NCI-H748 treated with DMSO at 0.1 percent for 48 hours (cell line): ENCODE measurements at places on chromosomes 6 and 20.

DNA sequence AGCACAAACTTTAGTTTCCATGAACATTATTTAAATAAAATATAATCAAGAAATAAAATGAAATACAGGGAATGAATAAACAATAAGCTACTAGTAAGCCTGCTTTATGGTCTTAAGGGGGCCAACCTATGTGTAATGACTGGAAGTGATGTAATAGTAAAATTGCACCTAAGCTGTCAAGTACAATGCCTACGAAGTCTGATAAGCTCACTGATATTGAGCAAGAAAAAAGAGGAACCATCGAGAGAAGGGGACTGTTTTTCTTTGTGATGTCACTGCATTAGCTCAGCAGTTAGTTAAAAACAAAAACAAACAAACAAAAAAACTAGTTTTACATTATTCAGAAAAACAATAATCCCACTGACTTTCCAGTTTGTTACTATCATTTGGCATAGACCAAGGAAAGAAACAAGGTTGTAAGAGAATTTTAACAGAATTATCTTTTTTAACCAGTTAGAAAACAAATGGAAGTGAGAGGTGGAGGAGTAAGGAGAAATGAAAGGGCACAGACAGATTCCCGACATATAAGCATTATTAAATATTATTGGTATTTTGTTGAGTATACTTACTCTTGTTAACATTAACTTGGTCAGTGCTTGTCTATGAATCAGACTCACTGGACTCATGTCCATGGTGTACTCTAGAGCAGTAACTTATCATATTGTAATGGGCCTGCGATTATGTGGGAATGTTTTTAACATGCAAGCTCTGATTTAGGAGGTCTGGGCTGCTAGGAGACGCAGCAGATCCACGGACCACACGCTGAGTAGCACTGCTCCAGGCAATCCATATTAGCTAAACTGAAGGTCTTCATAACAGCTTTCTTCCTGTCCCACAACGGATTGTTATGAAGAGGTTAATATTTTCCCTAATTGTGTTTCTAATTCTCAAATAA lies 99.6 kb upstream of the HMGCLL1 start:
- no peak for DNase-seq

DNA sequence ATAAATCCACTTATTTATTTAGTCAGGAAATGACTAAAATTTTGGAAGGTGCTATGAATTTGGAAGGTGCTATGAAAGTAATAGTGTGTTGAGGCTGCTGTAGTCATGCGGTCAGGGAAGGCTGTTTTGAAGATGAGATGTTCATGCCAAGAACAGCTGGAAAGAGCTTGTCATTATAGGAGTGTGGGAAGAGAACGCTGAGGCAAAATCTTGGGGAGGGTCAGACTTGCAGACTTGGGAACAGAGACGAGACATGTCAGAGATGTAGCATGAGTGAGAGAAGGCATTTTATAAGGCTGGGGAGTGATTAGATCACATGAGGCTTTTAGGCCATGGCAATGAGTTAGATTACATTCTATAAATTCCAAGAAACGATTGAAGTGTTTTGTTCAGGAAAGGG lies 124.0 kb upstream of the B3GAT2 start:
- no peak for DNase-seq

- no peak for DNase-seq
Measured at GRCh38 chr6:135087803-135088202, 33.2 kb upstream of the HBS1L start.

GRCh38 chr6:168345896-168346754 lies 26.5 kb upstream of the DACT2 start:
- no peak for DNase-seq

GRCh38 chr20:58139849-58140786 lies 88.3 kb downstream of the ANKRD60 start:
- DNase-seq: no peak

GRCh38 chr6:62904687-62905086 lies 306.6 kb upstream of the FKBP1C start:
- DNase-seq: no peak

GRCh38 chr6:5093231-5094015 lies 8.3 kb downstream of the PPP1R3G start:
- no peak for DNase-seq
